WTC11 (cell line): ENCODE measurements at places on chromosomes 2 and 18. TPM values are rescaled to one million over a fixed set of nuclear protein-coding genes. Genes with fewer than 3 reads are reported as not detected.

ALPI gene
- not detected in 3 replicates for total RNA-seq

DNA sequence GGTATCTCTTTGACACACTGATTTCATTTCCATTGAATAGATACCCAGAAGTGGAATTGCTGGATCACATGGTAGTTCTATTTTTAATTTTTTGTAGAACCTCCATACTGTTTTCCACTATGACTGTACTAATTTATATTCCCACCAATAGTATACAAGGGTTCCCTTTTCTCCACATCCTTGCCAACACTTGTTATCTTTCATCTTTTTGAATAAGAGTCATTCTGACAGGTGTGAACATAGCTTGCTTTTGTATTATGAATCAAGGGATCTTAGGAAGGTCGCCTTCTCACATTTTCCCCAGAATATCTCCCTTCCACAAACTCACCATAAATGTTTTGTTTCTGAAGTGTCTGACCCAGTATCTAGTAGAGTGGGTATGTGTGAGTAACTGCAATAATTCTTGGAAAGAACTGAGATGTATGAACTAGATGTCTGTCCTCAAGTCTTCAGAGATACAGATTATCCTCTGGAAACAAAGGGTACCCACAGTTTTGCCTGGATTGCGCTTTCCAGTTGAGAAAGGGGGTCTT lies 17.1 kb upstream of the SP3 start:
- DNase-seq: no peak

DNA sequence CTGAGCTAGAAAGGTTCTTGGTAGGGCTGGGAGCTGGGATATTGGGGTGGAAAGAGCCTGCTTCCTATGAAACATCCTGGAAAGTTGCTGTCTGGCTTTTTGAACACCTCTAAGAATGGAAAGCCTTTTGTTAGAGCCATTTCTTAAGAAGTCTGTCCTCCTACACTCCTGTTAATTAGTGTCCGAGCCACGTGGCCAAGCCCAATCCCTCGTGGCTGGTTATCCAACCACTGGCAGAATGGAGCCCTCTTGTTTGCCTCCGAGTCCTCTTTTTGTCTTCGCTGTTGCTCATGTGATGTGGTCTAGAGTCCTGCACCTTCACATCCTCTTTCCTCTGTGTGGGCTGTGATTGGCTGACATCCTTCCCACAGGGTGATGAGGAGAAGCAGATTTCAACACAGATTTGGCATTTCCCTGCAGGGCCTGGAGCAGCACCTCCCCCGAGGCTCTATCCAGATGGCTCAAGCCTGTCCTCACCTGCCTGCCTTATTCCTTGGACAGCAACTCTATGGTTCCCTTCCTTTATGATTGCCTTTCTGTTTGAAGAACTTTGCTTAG lies 8.2 kb upstream of the TOGARAM2 start:
- no peak for DNase-seq

AFF3 gene
- total RNA-seq: 1.1 to 1.2 TPM (median 1.2 TPM) in 3 replicates

- no peak for DNase-seq
Observed at GRCh38 chr2:128445523-128445900, 126.8 kb upstream of the HS6ST1 start.
